Gastroesophageal sphincter (tissue), 4 donors: ENCODE measurements at places on chromosomes 7 and 10.
A peak's percentile ranks its signal among the peaks of the same experiment; 100 is the strongest.

- peak; percentile 24 for ATAC-seq
These were observed 180.3 kb downstream of the DNAJB6 start for GRCh38 chr7:157516911-157517781.

GRCh38 chr7:40393660-40394059 lies 258.9 kb downstream of the SUGCT start:
- ATAC-seq = no peak

- no peak for ATAC-seq
These were observed at the start of gene MSS51 for GRCh38 chr10:73433538-73433867. Gene MSS51 (minus strand): TSS chr10:73433561. CDS start chr10:73428284, 5,277 bp downstream.

DNA sequence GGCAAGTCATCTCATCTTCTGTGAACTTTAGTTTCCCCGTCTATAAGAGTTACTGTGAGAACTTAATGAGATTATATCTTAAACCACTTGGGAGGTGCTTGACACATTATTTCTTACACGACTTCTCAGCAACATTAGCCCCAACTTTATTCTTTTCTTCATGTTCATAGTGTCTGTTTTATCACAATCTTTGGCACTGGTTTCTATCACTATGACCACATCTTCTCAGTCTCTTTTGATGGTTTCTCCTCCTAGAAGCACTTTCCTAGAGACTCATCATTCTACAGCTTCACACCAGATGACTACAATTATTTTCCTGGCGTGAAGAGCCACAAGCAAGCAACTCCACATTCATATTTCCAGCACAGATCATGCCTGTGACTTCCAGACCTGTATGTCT lies 26.5 kb upstream of the BET1 start:
- no peak for ATAC-seq

DNA sequence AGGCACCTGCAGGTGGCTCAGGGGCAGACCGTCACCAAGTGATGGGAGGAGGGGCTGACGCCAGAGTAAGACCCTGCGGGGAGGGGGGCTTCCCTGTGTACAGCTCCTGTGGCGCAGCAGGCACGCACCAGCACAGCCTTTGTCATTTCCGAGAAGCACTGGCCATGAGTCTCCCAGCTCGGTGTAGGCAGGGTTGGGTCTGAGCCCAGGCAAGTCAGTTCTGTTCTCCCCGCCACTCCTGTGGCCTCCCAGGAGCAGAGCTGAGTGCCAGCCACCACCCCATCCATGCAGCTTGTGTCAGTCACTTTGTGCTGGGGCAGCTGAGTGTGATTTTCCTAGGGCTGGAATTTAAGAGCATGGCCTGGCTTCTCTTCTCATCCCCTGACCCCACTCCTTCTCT lies 13.2 kb downstream of the CPSF4 start:
- no peak for ATAC-seq

GRCh38 chr7:81886211-81886764 lies 116.4 kb upstream of the HGF start:
- no peak for ATAC-seq

DNA sequence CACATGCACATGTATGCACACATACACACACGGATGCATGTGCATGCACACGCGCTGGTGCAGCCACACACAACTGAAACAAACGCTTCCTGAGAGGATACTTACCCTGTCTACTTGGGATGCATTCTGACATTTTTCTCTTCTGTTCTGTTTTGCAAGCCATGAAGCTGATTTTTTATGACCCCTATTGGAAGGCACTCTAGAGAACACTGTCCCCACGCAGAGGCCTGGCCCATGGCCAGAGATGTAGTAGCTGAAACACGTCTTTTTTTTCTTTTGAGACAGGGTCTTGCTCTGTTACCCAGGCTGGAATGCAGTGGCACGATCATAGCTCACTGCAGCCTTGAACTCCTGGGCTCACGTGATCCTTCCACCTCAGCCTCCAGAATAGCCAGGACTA lies 47.9 kb downstream of the VWA2 start:
- ATAC-seq = no peak

- no peak for ATAC-seq
These were observed 15.5 kb downstream of the CARD11 start for GRCh38 chr7:3028071-3028757.

GRCh38 chr7:36605261-36606051 lies 118.8 kb downstream of the AOAH start:
- ATAC-seq = no peak

GRCh38 chr10:129495698-129496097 lies 28.7 kb downstream of the MGMT start:
- no peak for ATAC-seq

DNA sequence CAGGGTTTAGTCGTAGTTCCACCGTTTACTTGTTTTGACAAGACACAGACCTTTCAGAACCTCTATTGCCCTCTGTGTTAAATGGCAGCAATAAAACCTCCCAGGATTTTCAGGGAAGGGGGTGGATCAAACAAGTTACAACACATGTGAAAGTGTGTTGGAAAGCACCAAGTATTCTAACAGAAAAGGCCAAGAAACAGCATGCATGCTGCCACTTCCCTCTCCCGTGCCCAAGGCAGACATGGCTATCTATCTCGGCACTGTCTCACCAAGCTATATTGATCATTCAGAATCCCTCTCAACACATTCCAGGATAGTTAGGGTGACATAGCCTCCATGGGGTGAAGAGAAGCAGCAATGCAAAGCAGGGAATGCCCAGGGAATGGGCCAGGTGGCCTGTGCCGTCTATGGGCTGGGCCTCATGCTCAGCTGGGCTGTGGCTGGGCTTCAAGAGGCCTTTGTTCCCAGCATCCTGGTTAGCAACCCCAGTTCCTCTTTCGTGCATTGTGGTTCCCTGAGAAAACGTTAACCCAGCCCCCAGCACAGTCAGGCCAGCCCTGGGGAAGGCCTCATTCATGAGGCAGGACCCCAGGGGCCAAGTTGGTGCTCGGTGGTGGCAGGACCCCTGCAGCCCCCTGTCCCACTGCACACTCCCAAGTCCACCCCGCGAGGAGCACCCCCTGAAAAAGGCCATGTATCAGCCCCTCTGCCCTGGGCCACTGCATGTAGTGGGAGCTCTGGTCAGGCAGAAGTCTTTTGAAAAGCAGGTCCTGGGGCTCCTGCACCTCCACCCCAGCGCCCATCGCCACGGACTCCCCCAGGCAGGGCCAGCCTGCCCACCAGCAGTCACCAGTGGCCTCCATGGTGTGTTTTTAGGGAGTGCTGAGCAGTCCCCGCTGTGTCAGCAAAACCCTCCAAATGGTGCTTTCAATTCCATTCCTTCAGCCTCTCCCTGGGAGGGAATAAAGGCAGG lies 25.5 kb downstream of the VSIR start:
- ATAC-seq = no peak

GRCh38 chr10:129552119-129552518 lies 85.1 kb downstream of the MGMT start:
- ATAC-seq = no peak

- no peak for ATAC-seq
These were observed 49.4 kb downstream of the NOD1 start for GRCh38 chr7:30429156-30429530.

- no peak for ATAC-seq
These were observed 51.4 kb upstream of the SCIN start for GRCh38 chr7:12518920-12519681.

DNA sequence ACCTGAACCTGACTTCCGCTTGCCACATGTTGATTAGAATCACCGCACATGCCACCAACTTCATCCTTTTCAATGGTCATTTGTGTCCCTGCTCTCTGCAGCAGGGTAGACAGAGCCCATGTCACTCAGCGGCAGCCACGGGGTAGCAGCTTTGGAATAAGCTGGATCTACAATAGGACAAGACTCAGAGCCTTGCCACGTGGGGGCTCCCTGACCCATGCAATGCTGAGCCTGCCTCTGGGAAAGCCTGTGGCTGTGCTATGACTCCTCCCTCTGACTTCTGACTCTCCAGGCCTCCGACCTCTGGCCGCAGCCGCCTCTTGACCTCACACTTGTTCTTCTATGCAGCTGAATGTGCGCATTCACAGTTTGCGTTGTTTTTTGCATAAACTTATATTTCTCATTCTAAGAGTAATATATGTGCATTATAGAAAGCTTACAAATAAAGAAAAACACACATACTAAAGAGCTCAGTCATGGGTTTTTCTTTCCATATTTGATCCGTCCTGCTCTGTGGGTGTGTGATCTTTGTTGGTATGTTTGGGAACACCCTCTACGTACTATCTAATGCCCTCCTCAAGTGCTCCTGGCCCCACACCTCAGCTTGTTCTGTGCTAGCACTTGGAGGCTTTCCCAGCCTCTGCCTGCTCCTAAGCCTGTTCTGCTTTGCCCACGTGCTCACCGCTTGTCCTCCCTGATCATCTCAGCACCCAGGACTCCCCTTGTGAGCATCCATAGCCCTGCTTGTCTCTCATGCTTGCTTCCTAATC lies 198.0 kb upstream of the MKI67 start:
- ATAC-seq = no peak

GRCh38 chr7:45677311-45677900 lies 103.2 kb downstream of the ADCY1 start:
- no peak for ATAC-seq

GRCh38 chr10:129966370-129966888 lies 2.4 kb upstream of the EBF3 start:
- ATAC-seq = no peak

- ATAC-seq = peak; percentile 43
These were observed 119.9 kb downstream of the TFEC start for GRCh38 chr7:115910541-115911164.

DNA sequence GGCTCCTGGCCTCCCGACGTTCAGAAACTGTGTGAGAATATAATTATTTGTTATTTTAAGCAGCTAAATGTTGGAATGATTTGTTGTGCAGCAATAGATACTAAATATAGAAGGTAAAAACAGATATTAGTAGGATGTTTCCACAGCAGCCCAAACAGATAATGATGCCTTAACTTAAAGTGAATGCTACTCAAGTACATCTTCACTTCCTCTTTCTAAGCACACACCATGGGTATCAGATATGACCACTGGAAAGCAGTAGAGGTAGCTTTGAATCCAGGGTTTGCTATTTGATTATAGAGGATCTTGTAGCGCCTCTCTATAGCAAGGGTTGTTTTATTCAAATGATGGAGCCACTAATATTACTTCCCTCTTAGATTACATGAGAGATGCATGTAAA lies 38.2 kb upstream of the BET1 start:
- ATAC-seq = no peak

DNA sequence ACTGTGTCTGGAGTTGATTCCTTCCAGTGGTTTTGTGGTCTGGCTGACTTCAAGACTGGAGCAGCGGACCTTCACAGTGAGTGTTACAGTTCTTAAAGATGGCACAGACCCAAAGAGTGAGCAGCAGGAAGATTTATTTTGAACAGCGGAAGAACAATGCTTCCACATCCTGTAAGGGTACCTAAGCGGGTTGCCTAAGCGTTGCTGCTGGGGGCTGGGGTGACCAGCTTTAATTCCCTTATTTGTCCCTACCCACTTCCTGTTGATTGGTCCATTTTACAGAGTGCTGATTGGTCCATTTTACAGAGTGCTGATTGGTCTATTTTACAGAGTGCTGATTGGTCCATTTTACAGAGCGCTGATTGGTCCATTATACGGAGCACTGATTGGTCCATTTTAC lies 13.2 kb downstream of the AKR1B15 start:
- no peak for ATAC-seq

DNA sequence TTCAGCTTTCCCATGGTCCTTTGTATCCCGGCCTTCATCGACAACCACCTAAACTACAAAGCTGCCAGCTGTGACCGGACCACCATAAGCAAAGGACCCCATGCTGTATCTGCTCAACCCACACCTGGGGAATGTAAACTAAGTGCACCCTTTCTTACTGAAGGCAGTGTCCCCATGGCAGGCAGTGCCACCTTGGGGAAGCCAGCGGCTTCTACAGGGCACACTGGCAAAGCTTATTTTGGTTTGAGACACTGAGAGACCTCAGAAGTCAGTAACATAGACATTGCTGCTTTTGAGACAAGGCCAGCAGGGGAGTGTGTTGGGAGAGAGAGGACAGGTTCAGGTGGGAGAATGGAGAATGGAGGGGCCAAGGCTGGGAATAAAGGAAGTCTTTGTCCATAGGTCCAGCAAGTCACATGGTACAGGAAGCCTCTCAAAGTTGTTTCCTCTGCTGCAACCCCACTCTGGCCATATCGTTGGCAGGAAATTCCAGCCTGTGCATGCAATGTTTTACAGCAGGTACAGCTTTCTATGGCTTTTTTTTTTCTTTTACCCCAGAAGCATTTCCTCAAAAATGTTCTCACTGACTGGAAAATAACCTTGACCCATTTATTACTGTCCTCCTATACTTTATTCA lies 85.9 kb upstream of the NPVF start:
- no peak for ATAC-seq

GRCh38 chr10:104427989-104428388 lies 74.4 kb downstream of the CFAP58 start:
- ATAC-seq = no peak

DNA sequence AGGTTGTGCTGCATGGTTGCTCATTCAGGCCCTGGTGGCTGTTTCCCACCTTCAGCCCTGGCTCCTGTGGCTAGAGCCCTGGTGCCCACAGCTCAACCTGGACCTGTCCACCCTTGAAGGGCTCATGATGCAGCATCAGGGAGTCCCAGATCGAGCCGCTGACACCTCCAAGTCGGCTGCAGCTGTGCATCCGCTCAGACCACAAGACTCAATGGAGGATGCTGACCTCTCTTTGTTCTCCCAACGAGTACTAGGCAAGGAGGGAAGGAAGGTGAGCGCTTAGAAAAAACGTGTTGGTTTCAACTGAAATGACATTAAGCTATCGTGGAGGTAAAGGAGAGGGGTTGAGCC lies 9.5 kb upstream of the C10orf95 start:
- peak; percentile 11 for ATAC-seq

GRCh38 chr7:101969997-101970585 lies 152.7 kb downstream of the CUX1 start:
- no peak for ATAC-seq

GRCh38 chr7:46156086-46156485 lies 235.0 kb upstream of the IGFBP3 start:
- no peak for ATAC-seq

GRCh38 chr7:106610996-106611886 lies 49.7 kb downstream of the CCDC71L start:
- ATAC-seq = no peak

DNA sequence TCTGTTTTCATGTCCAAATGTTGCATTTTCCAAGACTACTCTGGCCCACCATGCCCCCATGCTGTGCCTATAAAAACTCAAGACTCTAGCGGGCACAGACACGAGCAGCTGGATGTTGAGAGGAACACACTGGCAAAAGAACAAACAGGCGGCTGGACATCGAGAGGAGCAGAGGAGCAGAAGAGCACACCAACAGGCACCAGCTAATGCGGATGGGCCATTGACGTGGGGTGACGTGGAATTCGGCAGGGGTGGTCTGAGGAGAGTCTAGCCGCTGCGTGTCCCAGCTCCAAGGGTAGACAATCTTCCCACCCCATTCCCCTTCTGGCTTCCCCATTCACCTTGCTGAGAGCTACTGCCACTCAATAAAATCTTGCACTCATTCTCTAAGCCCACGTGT lies 54.4 kb upstream of the SMIM30 start:
- no peak for ATAC-seq

- no peak for ATAC-seq
These were observed 12.4 kb downstream of the TMEM273 start for GRCh38 chr10:49175587-49176309.
